Vagina (tissue), 2 donors: ENCODE measurements at places on chromosomes 3 and 15. TPM values are rescaled to one million over a fixed set of nuclear protein-coding genes. Genes with fewer than 3 reads are reported as not detected.

GRCh38 chr15:26838742-26839460, 28.0 kb upstream of the GABRA5 start:
- DNase-seq: no peak
- H3K27ac ChIP-seq: no peak overlapping the region
- no peak overlapping the region for H3K4me3 ChIP-seq
- no peaks in the 10 kb centered on the region for H3K36me3 ChIP-seq
- no peaks in the 10 kb centered on the region for H3K4me1 ChIP-seq

DNA sequence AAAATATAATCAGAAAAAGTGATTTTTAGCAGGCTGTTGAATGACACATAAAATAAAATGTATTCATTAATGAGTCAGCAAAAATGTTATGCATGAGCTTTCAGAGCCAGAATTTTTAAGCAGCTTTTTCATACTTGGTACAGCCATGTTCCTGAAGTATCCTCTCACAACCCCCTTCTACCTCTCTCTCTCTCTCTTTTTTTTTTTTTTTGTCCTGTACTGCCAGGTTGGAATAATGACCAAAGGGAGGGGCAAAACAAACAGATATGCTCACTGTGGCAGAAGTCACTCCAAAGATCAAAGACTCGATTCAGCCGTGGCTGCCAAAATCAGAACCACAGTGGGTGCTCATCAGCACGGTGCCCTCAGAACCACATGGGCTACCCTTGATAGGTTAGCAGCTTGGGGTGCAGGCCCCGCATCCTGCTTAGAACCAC, 383.0 kb downstream of the ZBTB20 start:
- H3K4me3 ChIP-seq: no peak overlapping the region
- no peaks in the 10 kb centered on the region for H3K4me1 ChIP-seq
- no peak overlapping the region for H3K27ac ChIP-seq

DNA sequence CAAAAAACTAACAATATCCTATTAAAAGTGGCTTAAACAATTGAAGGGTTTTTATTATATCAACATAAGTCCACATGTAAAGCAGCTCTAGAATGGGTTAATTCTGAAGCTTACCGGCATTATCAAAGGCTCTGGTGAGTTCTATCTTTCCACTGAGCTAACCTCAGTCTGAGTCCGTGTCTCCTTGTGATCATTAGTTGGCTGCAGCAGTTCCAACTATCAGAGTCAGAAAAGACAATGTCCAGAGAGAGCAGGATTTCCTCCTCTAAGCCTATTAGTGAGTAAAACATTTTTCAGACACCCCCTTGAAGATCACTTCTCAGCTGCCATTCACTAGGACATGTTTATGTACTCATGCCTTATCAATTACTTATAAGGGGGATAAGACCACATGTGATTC, 49.9 kb downstream of the DHX36 start:
- DNase-seq: no peak
- H3K4me3 ChIP-seq: no peak overlapping the region
- H3K27me3 ChIP-seq: no peaks in the 10 kb centered on the region
- H3K36me3 ChIP-seq: peaks cover 22% of the 10 kb centered on the region
- no peaks in the 10 kb centered on the region for H3K4me1 ChIP-seq
- no peak overlapping the region for H3K27ac ChIP-seq

DNA sequence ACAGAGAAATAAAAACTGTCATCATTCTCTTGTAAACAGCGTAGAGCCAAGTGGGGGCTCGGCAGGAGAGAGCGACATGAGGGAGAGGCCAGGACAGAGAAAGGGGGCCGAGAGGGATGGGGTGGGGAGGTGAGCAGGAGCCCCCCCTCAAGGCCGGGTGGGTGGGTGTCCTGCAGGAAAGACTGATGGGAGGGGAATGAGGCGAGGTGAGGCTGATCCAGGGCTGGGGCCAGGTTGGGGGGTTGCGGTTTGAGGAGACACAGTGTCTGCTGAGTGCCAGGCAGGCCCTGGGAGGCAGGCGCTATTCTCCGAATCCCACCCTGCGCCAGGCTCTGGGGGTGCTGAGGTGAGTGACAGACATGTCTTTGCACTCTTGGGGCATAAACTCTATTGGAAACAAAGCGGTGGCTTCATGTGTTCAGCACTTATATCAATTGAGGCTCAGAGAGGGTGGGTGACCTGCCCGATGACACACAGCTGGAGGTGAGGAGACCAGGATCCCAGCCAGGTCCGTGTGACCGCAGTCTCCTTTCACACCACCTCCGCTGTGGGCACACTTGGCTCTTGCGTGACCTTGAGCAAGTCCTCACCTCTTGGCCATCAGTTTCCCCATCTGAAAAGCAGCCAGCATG, 19.6 kb upstream of the CSPG4 start:
- no peaks in the 10 kb centered on the region for H3K27me3 ChIP-seq
- H3K4me3 ChIP-seq: peak overlapping the region; percentile 31
- peaks cover 25% of the 10 kb centered on the region for H3K4me1 ChIP-seq
- peak overlapping the region; percentile 72 for H3K27ac ChIP-seq
- no peaks in the 10 kb centered on the region for H3K36me3 ChIP-seq
- DNase-seq: no peak

GRCh38 chr3:52005571-52005986, 9.9 kb upstream of the RPL29 start:
- DNase-seq: no peak
- H3K36me3 ChIP-seq: no peaks in the 10 kb centered on the region
- no peaks in the 10 kb centered on the region for H3K27me3 ChIP-seq

DNA sequence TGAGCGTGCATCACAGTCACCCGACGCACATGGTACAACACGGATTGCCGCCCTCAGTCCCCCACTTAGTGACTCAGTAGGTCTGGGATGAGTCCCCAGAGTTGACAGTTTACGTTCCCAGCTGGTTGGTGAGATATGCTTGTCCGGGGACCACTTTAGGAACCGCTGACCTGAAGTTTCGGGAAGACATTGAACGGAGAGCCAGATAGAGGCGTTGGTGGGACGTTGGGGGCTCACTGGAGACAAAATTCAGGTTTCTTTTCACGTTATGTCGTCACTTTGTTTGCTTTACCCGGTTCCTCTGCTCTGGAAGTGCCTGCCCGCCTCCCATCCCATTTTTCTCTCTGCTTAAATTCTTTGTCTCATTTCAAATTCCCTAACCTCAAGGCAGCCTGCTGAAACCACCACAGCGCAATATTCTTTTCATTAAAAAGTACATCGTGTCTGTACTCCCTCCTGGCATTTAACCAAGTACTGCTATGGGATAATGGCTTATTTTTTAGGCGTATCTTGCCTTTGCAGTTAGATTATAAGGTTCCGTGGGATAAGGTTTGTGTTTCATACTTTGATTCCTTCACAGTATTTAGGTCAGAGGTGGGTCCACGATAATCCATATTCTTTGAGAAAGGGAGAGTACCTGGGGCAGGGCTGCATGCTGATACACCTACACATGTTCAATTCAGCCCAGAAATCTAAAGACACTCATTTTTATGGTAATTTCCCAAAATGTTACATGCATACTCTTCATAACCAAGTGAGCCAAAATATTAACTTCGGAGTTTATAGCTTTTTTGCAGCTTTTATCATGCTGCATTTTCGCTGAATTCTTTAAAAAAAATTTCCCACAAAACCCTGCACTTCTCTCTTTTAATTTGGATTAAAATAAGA, 921 bp downstream of the LMLN start:
- no peaks in the 10 kb centered on the region for H3K36me3 ChIP-seq
- peaks cover 26% of the 10 kb centered on the region for H3K4me1 ChIP-seq

- no peaks in the 10 kb centered on the region for H3K4me1 ChIP-seq
- DNase-seq: no peak
- no peaks in the 10 kb centered on the region for H3K27me3 ChIP-seq
- H3K4me3 ChIP-seq: no peak overlapping the region
- no peak overlapping the region for H3K27ac ChIP-seq
- no peaks in the 10 kb centered on the region for H3K36me3 ChIP-seq
These were observed 101.1 kb upstream of the RASGRP1 start for GRCh38 chr15:38665586-38666305.

DNA sequence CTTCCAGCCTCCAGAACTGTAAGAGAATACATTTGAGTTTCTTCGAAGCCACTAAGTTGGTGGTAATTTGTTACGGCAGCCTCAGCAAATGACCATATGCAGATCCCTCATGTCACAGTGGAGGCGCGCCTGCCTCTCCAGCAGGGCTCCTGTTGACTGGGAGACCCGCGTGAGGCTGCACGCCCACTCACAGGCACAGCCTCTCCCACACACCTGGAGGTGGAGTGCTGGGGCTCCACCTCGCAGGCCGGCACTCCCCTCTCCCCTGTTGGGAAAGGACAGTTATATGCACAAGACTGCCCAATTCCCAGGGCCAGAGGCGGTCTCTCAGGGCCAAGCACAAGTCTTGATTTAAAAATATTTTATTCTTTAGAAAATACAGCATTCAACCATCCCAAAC, 2.8 kb upstream of the TLR9 start:
- peaks cover 20% of the 10 kb centered on the region for H3K4me1 ChIP-seq
- no peaks in the 10 kb centered on the region for H3K36me3 ChIP-seq
- no peak overlapping the region for H3K27ac ChIP-seq
- no peak overlapping the region for H3K4me3 ChIP-seq
- DNase-seq: no peak

GRCh38 chr15:70720228-70721016, 42.9 kb downstream of the UACA start:
- H3K4me3 ChIP-seq: no peak overlapping the region
- no peaks in the 10 kb centered on the region for H3K27me3 ChIP-seq
- H3K27ac ChIP-seq: no peak overlapping the region
- H3K36me3 ChIP-seq: no peaks in the 10 kb centered on the region
- DNase-seq: no peak

GRCh38 chr3:17995769-17996168, 253.3 kb upstream of the TBC1D5 start:
- no peaks in the 10 kb centered on the region for H3K36me3 ChIP-seq
- no peaks in the 10 kb centered on the region for H3K27me3 ChIP-seq
- DNase-seq: no peak
- no peak overlapping the region for H3K4me3 ChIP-seq

GRCh38 chr3:9727041-9727595, 4.4 kb upstream of the BRPF1 start:
- peaks cover 8% of the 10 kb centered on the region for H3K4me1 ChIP-seq
- no peak for DNase-seq
- H3K4me3 ChIP-seq: no peak overlapping the region
- H3K36me3 ChIP-seq: no peaks in the 10 kb centered on the region
- no peaks in the 10 kb centered on the region for H3K27me3 ChIP-seq
- no peak overlapping the region for H3K27ac ChIP-seq

GRCh38 chr15:97961067-97961954, 808 bp downstream of the ARRDC4 start:
- peaks cover 48% of the 10 kb centered on the region for H3K4me1 ChIP-seq
- H3K36me3 ChIP-seq: no peaks in the 10 kb centered on the region
- peak overlapping the region; percentile 92 for H3K4me3 ChIP-seq
- DNase-seq: no peak

ZNF80 gene
- 0.74 TPM for total RNA-seq

POC1A gene
- 0.74 TPM for total RNA-seq

SNX22 gene
- total RNA-seq: not detected

TERC gene
- total RNA-seq: 204 TPM

ERC2 gene
- 1.2 TPM for total RNA-seq

NANOGP8 gene
- not detected for total RNA-seq

PLSCR2 gene
- total RNA-seq: not detected

LINGO1 gene
- total RNA-seq: 4.7 TPM
